ENCODE measurements at places on chromosomes 16 and 17.

GRCh38 chr17:68981288-68981687, 26.1 kb upstream of the ABCA8 start:
- DNase-seq, result peak; percentile 74

DNA sequence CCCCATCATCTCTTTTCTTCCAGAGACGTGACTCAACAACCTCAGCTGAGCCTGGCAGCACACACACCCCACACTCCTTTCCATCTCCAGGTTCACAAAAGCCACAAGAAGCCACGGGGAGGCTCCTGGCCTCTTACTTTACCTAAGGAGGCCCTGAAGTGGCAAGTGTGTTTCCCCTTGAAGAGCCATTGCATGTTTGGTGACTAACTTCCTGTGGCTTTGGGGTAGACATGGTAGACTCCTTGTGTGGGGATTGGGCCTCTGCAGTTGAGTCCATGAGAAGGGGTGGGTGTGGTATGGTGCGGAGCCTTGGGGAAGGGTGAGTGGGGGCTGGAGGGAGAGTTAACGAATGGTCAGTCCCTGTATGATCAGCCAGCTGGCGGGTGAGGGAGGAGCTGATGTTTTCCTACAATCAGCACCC, 24.2 kb downstream of the SAP30BP start:
- DNase-seq, result no peak

GRCh38 chr16:66950971-66951790, 9.9 kb upstream of the CES3 start:
- DNase-seq, result no peak

GRCh38 chr17:29570521-29570920, 2.0 kb downstream of the TP53I13 start:
- no peak for DNase-seq

GRCh38 chr16:55035029-55035428, 104.4 kb downstream of the IRX5 start:
- no peak for DNase-seq

- DNase-seq, result no peak
Observed at GRCh38 chr17:8166731-8167130, 4.0 kb upstream of the VAMP2 start.

GRCh38 chr17:32604966-32605365, 118.2 kb downstream of the CDK5R1 start:
- DNase-seq, result no peak

DNA sequence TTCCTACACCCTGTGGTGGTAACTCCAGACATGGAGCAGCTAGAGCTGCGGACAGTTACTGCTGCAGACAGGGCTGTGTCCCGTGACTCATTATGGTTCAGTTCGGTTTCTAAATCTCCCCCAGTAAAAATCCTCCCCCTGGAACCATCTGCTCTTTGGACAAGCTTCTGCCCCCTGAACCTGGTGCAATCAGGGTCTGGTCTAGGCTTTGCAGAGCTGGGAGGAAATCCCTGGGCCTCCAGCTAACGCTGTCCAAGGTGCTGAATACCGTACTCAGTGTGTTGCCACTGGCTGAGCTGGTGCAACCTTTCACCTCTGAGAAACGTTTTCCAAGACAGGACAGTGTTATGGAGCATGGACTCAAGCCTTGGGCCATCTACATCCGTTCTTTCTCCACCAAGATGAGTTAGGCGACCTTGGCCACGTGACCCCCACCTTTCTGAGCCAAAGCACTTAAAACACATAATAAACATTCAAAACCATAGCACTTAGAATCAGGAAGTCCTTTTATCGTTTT, 142.0 kb downstream of the CPPED1 start:
- DNase-seq, result no peak

GRCh38 chr17:31560616-31561235, 169.3 kb downstream of the RAB11FIP4 start:
- no peak for DNase-seq

DNA sequence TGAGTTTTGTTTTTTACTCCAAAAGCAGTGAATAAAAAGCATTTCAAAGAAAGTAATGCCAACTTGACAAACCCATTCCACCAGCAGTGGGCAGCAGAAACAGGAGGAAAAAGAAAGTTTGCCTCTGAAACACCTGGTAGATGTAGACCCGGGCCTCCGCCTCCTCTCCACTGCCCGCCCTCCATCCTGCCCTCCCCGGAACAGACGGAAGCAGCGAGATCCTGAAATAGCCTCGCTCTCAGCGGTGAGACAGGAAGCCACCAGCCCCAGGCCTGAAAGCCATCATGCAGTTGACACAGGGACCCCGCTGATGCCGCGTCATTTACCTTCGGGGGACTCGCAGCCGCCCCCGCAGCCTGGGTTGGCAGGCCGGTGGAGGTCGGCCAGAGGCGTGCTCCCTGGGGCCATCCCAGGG, 67.8 kb downstream of the C16orf78 start:
- DNase-seq, result no peak

DNA sequence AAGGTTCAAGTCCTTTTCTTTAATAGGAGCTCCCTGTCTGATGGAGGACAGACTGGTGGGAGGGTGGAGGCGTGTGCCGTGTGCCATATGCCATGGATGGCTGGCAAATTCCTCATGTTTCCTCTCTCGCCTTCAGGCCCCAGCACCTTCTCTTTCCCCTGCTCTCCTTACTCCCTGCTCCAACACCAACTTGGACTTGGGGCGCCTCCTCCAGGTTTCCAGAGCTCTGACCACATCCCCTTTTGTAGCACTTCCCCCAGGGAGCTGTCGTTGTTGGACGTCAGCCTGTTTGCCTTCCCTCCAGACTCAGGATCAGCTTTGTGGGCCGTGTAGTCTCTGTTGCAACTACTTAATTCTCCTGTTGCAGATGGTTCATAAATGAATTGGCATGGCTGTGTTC, 30.7 kb downstream of the TMC7 start:
- no peak for DNase-seq

DNA sequence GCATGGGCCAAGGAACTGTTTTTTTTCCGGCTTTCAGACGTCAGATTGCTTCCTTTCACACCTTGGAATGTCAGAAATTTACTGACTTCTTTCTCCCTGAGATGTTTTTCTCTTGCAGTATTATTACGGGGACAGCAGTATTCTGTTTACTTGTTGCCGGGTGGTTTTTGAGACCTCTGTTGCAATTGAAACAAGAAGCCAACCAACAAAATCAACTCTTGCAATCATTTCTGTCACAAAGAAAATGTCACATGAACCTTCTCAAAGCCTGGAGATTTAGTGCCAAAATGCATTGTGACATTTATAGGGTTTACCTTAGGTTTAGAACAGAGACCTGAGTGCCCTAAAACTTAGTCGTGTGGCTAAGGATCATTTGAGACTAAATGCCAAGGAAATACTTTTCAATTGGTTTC, 174.3 kb downstream of the MAP2K6 start:
- no peak for DNase-seq

DNA sequence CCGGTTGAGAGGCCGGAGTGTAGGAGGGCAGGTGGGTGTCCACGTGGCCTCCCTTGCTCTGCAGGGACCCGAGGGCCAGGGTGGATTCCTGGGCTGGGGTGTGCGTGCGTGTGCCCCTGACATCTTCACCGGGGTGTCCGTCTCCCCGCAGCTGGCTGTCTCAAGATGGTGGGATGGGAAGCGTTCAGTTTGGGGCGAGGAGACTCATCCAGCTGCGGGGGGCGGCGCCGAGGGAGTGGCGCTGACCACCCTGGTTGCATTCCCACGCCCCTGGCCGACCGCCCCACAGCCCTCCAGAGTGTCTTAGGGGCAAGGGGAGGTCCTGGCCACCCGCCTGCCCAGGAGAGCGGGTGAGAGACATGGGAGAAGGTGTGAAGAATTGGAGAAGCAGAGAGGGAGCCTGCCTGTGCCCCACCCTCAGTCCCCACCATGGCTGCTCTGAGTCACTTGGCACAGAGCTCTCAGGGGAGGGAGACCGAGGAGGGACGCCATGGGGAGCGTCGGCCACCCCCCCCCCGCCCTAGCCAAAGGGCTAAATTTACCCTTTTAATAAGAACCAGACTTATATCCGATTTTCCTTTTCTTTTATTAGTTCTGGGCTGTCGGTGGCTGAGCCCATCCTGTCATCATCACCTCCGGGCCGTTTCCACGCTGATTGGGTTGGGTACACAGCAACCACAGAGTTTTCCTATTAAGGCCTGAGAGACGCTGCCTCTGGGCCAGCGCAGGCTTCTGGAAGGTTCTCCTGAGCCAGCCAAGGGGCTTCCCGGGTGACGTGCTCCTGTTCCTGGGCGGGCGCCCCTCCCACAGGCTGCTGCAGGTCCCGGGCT, 22.0 kb downstream of the BAHCC1 start:
- peak; percentile 87 for DNase-seq

DNA sequence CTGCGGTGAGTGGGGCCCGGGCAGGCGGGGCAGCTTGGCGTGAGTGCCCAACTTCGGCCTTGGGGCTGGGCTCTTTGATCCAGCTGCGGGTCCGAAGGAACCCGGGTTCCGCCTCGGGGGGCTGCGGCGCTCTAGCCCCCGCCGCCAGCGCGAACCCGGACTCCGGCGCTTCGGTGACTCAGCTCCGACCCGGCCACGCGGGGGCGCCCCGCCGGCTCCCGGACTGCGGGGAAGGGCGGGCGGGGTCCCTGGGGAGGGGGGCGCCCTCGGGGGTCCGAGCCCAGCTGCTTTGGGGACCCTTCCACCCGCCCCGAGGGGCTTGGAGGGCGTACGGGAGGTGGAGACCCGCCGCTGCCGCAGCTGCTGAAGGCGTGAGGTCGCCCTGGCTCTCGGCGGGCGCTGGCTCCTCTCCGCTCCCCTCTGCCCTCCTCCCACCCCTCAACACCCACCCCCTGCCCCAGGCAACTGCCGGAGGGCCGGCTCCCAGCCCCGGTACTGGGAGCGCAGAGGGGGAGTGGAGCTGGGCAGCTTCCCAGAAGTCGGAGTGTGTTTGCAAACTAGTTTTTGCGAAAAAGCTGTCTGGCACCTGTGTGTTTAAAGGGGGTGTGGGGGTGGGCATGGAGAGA, 516 bp downstream of the CPNE2 start:
- DNase-seq, result no peak

GRCh38 chr16:84869473-84869845, 49.7 kb downstream of the CRISPLD2 start:
- no peak for DNase-seq

DNA sequence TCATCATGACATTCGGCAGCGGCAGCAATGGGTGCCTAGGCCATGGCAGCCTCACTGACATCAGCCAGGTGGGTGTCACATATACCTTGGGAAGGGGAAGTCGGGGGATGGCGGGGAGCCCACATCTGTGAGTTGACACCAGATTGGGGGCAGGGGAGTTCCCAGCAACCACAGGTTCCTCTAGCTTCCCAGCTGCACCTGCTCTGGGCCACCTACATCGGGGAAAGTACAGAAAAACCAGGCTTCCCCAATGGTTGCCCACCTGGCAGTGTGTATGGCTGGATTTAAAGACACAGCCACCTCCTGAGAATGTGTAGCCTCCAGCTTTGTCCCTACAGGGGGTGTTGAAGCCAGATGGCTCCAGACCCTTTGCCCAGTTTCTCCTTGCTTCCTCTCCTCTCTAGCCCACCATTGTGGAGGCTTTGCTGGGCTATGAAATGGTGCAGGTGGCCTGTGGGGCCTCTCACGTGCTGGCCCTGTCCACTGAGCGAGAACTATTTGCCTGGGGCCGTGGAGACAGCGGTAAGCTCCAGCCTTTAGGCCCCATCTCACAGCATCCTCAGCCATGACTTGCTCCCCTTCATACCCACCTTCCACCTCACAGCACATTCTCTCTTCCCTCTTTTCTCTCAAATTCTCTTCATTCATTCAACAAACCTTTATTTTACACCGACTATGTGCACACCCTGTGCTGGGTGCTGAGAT, 5.0 kb upstream of the TRAF4 start:
- no peak for DNase-seq

GRCh38 chr17:51188271-51188833, 22.1 kb downstream of the NME2 start:
- DNase-seq, result no peak

DNA sequence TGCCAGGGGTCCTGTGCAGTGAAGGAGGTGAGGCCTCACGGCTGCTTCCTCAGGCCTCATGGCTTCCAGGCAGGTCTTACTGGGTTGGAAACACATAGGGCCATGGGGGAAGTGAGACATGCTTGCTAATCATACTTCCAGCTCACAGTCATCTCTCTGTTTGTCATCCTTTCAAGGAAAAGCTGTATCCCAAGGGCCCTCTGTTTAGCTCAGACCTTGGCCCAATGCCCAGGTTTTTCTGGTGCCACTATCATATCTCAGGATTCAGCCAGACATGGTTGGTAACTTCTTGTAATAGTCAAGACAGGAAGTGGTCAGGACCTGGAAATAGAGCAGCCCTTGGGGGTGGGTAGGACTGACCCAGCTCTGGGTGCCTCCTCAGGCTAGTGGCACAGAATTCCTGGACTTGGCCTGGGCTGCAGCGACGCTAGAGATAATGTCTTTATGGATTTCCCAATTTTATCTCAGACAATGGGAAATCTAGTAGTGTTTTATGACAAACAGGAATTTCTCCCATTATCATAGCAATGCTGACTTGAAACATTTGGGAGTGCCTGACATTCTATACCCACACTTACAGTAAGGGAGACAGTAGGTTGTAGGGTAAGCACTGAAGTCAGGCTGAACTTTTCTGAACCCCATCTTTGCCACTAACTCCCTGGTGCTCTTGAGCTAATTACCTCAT, 13.5 kb upstream of the ITGB3 start:
- peak; percentile 96 for DNase-seq

DNA sequence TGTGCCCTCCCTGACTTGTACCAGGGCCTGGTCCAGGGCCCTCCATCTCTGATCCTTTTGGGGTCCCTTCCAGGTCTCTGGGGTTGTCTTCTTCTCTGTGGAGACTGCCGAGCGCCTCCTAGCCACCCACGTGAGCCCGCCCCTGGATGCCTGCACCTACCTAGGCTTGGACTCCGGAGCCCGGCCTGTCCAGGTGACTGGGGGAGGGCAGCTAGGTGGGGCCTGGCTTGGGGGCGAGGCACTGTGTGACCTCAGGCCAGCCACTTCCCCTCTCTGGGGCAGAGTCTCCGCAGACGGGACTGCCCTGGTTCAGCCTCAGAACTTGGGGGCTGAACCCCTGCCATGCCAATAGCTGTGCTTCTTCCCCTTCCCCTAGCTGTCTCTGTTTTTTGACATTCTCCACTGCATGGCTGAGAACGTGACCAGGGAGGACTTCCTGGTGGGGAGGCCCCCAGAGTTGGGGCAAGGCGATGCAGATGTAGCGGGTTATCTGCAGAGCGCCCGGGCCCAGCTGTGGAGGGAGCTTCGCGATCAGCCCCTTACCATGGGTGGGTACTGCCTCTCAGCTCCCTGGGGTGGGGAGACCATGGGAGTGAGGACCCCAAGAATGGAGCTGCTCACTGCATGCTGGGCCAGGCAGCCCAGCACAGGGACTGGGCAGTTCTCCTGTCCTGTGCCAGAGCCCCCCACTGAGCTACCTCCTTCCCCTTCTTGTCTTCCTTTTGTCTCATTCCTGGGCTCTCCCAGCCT, 14.6 kb downstream of the FCSK start:
- DNase-seq, result no peak

- DNase-seq, result no peak
Observed at GRCh38 chr16:11295672-11296071, 14.5 kb upstream of the PRM1 start.
